ENCODE measurements at places on chromosomes 4 and X.

DNA sequence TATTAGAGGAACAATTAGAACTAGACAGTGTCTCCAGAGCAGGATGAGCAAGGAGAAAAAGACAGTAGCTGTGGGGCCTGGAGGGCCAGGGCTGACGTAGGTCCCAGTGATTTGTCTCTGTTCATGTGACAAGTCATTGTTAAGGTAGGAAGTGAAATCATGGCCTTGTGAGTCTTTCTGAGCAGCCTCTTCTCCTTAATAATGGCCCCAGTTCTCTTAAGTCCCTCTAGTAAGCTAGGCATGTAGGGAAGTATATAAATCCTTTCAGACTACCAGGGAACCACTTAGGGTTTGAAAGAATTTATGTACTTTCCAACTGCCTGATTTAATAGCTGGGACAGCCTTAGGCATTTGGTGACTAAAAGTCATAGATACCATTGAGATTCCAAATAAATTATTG, 133.0 kb downstream of the KLHL8 start:
- no peak for DNase-seq

GRCh38 chrX:100648458-100649417, 4.7 kb downstream of the SRPX2 start:
- DNase-seq, result no peak

GRCh38 chr4:95092766-95093165, 335.0 kb downstream of the BMPR1B start:
- DNase-seq, result no peak

DNA sequence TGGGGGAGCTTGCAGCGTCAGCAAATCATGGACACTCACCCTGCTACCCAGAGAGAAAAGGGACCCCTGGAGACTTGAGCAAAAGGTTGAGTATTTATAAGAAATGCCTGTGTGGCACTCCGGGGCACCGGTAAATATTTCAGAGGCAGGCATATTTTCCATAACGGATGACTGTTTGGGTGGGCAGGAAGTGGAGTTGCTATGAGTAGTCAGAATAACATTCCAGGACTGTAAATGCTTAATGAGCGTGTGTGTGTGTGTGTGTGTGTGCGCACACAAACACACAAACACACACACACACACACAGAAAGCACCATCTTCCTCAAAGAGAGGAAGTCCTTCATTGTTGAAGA, 74.6 kb downstream of the MXRA5 start:
- no peak for DNase-seq

- DNase-seq, result no peak
Measured at GRCh38 chrX:134776850-134777370, 118.6 kb upstream of the PLAC1 start.

DNA sequence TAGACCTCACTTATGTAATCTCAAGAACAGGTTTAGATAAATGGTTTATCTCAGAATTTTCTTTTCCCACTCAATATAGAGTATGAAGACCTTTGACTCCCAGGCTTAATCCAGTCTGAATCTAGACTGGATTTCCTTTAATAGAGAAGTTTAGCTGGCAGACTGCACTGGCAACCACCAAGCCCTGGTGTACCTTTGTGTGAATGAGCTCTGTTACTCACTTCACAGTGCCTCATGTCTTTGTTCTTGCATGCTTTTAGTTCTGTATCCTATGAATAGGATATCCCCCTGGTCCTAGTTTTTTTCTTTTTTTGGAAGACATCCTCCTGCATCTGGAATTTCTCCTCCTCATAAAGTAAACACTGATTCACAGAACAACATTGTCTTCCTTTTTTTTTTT, 53.2 kb upstream of the MCUB start:
- no peak for DNase-seq

GRCh38 chr4:165767671-165768070, 105.4 kb upstream of the TLL1 start:
- no peak for DNase-seq

DNA sequence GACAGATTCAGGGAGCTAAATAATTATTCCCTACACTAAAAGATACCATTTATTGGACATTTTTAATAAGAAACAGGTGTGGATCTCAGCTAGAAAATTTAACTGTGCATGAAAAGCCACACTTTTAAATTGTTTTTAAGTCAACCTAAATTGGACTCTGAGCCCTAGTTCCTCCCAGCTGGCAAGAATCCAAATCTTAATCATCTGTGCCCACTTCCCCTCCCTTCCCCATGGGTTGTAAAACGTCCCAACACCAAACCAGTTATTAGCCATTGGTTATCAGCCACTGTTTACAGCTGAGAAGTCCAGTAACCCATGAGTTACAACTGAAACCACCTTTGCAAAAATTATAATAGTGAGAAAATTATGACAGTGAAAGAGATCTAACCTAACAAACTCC, 125.6 kb upstream of the S100G start:
- no peak for DNase-seq

GRCh38 chr4:149741186-149741831, 74.3 kb downstream of the IQCM start:
- DNase-seq, result no peak

DNA sequence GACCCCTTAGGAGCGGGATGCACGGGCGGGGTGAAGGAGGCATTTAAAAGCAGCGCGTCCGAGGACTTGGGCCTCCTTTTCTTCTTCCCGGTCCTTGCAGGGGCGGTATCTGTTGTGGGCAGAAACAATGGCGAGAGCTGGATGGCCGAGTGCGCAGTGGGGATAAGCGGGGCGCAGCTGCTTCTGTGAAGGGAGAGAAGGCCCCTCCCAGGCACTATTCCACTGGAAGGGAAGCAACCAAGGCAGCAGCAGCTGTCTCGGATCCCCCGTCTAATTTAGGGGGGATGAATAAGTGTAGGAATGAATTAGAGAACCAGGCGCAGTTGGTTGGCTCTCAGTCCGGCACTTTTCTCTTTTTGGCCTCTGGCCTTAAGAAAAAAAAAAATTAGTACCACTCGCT, 995 bp downstream of the SMARCA5 start:
- no peak for DNase-seq
